ENCODE measurements at places on chromosomes 11 and 22.

GRCh38 chr11:128551611-128552335 lies 35.6 kb downstream of the ETS1 start:
- DNase-seq, result no peak

GRCh38 chr11:95435628-95436353 lies 204.8 kb upstream of the SESN3 start:
- DNase-seq, result no peak

DNA sequence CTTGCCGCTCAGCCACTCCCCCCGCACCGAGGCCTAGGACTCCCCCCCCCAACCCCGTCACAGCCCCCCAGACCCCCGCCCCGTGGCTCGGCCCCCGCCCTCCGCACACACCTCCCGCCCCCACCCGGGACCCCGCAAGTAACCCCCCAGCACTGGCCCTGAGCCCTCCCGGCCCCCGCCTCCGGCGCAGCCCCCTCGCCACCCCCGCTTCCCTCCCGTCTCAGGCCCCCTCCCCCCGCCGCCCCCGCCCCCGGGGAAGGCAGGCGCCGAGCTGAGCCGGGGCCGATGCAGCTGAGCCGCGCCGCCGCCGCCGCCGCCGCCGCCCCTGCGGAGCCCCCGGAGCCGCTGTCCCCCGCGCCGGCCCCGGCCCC lies 1.5 kb downstream of the SHANK3 start:
- DNase-seq, result no peak

DNA sequence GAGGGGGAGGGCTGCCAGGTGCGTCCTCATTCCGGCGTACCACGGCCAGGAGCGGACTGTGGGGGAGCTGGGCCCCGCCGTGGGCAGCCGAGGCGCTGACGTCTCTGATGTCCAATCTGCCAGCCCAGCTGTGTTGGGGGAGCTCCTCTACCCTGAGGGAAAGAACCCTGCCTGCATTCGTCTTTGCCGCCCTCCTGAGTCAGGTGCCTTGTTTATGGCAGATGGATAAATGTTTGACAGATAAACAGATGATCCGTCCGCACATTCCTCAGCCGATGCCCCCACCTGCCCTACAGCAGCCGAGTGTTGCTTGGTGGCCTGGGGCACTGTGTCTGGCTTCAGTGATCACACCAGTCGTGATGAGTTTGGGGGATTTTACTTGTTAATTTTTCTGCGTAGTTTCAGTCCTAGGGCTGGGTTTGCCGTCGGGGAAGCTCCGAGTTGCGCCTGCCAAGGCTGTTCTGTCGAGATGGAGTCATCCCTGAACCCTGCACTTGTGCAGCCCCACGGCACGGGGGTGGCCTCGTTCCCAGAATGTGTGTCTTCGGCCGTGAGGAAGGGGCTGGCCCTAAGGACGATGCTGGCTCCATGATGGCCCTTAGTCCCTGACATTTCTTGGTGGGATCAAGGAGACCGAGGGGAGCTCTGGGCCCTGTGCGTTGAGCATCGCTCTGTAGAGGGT lies 1083.9 kb downstream of the BRD1 start:
- no peak for DNase-seq

DNA sequence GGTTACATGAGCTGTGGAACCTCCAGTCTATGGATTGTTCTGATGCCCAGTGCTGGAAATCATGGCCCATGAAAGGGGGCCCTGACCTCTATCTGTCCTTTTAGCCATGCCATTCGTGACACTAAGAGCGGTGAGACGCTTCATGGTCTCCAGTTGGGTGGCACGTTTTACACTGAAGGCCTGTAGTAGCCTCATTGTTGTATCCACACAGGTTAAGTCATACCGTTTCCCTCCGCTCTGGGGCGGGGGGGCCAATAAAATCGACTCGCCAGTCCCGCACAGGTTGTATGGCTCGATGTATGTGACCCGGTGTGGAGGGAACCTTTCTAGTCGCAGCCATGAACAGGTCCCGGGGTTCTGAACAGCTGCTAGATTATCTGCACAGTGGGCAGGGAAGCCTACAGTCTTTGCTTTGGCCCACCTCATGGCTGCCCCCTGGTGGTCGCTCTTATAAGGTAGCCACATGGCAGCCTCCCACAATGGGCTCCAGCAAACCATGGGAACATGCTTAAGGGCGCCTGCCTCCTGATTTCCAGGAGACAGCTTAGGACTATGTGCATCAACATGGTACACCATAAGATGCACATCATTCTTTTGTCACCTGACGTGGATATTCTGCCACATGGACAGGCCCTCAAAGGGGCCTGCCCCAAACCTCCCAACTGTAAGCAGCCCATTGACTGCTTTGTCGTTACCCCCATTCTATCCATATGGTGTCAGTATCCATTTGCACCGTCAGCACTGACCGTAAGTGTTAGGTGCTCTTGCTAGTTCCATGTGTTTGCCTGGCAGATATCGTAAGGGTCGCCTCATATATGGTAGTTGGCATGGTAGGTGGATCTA lies 19.7 kb upstream of the APOL3 start:
- peak; percentile 85 for DNase-seq
